ENCODE measurements at places on chromosomes 13 and 19. TPM values are rescaled to one million over a fixed set of nuclear protein-coding genes. Genes with fewer than 3 reads are reported as not detected.

DNA sequence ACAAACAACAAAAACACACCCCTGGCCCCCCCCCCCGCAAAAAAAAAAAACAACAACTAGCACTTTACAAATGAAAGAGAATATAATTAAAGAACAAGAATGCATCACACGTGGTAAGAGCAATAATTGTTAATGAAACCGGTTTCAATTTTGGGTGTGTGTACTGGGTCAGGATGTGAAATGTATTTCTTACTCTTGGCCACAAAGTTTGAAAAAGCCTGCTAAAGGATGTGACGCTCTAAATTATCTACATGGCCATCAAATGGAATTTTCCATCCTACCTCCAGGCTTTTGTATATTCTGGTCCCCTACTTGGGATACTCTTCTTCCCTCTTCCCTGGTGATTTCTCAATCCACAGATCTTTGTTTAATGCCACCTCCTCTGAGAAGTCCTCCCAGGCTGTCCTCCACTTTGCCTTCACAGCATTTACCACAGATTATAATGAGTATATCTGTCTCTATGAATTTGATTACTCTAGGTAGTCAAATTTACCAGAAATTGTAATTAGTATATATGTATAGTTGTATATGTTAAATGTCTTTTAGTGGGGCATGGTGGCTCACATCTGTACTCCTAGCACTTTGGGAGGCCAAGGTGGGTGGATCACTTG is 2.1 kb downstream of the SARS2 start:
- DNase-seq = no peak

DNA sequence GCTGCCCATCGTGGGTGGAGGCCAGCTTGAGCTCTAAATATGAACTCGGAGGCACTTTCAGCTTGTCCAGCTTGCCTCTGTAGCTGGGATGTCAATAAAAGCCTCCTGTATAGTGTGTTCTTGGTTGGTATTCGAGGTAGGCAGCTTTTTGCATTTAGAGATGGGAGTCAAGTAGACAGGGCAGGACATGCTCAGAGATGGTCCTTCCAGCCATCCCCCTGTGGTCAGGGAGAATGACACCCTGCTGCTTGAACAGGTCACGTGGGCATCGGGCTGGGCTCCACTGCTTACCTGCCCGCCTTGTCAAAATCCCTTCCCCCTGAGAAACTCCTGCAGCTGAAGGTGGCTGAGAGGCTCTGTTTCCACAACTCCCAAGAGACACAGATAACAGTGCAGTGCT is 302.5 kb downstream of the ZNF536 start:
- DNase-seq = no peak

- no peak for DNase-seq
Measured at GRCh38 chr19:12785431-12786031, 5.8 kb upstream of the JUNB start.

DNA sequence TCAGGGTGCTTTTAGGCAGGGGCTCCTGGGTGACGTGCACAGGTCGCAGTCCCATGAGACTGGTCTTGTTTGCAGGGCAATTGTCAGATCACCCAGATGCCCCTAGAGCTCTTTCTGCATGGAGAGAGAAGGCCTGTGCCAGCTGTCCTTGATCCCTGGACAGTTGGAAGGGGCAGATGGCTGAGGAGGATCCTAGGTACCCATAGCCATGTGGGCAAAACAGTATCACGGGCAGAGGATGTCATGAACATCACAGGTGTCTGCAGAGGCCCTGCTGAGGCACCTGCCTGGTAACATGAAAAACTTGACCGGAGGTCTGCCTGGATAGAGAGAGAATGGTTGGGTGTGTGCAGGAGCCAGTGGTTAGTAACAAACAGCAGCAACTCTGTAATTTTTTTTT is 99.3 kb downstream of the ZNF536 start:
- no peak for DNase-seq

DNA sequence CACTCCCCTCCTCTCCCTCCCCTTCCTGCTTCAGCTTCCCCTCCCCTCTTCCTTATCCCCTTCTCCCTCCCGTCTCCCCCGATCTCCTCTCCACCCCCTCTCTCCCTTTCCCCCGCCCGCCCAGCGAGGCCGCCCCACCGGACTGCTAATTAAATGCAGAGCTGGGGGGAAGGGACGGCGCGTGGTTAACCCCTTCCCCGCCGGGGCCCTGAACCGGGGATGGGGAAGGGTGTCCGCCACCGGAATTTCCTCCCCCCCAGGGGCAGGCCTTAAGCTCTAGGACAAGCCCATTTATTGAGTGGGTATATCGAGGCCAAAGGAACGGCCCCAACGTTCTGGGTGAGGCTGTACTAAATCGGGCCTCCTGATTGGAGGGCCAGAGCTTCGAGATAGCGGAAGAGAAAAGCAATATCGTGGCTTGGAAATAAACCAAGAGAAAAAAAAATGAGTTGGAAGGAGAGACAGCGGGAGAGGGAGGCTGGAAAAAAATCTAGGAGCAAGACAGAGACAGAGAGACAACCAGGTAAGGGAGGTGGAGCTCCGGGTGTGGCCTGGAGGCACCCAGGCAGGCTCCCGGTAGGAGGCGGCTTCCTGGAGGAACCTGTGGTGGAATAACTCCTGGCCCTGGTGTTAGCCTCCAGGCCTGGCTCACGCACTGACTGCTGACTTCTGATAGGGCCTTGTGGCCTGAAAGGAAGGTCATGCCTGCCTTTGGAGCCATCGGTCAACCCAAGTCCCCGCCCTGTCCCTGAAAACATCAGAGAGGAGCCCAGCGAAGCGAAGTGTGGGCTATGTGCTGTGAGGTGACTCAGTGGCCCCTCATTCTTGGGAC is 11.6 kb upstream of the JUND start:
- DNase-seq = peak; percentile 57

PNMA8B gene
- polyA plus RNA-seq = 0.11 TPM

- no peak for DNase-seq
Measured at GRCh38 chr19:56404705-56405056, 549 bp downstream of the ZNF583 start.

NHLRC3 gene
- polyA plus RNA-seq = 4.2 TPM

GRCh38 chr19:39974377-39975155 is 3.6 kb downstream of the PSMC4 start:
- DNase-seq = no peak

FSD1 gene
- 23.4 TPM for polyA plus RNA-seq

DNA sequence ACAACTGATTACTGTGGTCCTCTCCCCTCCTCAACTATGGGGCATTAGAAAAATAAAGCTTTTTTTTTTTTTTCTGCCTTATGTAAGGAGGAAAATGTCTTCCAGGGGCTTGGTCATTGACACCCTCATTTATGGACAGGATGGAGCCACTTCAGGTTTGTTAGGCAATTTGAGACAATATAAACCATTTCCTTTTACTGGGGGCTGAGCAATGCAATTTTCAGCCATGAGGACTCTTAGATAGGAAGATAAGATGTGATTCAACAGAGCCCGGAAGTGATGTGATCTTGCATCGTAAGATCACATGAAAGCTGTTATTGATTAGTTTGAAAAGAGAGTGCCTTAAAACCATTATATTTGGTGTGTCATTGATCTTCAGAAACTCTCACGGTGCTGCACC is 210.8 kb downstream of the OXGR1 start:
- no peak for DNase-seq

ZNF180 gene
- 2.8 TPM for polyA plus RNA-seq
